Activated CD4-positive, alpha-beta T cell treated with anti-CD3 and anti-CD28 coated beads for 1 hour (primary cell): ENCODE measurements at places on chromosomes 2 and 18.

GRCh38 chr2:54267577-54267976 is 11.5 kb upstream of the TSPYL6 start:
- no peak for DNase-seq

DNA sequence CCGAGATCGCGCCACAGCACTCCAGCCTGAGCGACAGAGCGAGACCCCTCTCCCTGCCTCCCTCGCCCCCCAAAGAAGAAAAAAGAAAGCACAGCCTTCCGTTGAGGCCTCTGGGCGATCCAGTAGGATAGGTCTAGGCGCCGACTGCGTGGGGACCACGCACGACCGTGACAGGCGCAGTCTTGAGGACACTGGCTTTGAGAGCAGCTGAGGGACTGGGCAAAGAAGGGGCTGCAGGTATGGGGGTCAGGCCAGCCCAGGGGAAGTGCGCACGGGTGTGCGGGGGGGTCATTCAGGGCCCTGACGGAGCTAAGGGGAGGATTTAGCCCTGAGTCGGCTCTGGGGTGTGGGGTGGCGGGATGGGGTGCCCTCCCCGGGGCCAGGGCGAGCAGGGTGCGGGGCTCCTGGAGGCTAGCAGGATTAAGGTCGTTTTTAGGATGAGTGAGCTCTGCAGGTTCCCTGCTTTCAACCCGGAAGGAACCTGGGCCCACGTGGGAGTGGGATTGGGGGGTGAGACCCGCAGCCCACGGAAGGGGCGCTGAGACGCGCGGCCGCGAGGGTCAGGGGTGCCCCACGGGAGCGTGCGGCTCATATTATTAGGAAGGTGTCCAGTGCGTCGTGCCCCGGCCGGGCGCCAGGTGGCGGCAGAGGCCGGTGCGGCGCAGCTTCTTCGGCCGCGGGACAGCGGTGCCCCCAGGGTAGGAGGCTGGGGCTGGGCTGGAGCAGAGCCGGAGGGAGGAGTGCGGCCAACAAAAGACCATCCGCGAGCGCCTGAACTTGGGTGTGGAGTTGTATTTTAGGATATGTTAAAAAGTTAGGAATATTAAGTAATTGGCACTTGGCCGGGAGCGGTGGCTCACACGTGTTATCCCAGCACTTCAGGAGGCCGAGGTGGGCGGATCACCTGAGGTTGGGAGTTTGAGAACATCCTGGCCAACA is 20.5 kb upstream of the ZNF236 start:
- DNase-seq: peak; percentile 16

GRCh38 chr18:9435041-9435440 is 40.3 kb upstream of the RALBP1 start:
- no peak for DNase-seq

GRCh38 chr2:25844089-25844488 is 34.2 kb downstream of the ASXL2 start:
- no peak for DNase-seq

DNA sequence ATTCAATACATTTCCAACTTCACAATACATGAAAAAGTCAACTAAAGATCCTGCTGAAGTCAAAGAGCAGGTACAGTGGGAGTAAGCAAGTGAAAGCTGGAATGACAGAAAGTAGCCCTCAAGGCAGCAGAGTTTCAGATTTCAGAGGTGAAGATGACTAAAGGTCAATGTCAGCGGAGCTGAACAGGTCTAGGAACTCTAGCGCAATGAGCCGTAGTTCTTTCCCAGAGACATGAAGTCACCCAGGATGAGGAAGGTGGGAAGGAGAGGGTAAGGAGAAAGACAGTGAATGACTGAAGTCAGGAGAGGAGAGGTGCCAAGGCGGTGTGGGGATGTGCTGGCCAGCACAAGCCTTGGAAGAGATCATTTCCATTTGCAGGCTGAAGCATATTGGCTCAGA is 28.1 kb downstream of the PTPN2 start:
- DNase-seq: no peak

- no peak for DNase-seq
Observed at GRCh38 chr2:5725072-5725471, 32.9 kb downstream of the SOX11 start.

GRCh38 chr2:56534321-56534720 is 350.5 kb downstream of the CCDC85A start:
- DNase-seq: no peak

GRCh38 chr2:150895968-150896367 is 365.7 kb downstream of the RBM43 start:
- no peak for DNase-seq

DNA sequence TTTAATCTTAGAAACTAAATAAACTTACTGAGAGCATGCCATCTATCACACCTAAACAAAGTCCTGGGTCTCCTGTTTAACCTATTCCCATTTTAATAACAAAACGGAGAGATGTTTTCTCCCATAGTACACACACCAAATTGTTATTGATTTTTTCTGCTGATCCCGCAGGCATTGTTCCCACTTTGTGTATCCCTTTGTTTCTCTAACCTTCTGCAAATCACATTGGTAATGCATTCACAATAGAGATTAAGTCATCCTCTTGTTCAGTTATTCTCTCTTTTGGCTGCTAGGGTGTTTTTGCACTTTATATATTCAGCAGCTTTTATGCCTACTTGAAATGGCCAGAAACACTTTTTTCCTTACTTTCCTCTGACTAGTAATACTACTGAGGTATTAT is 1071.9 kb upstream of the CDH2 start:
- DNase-seq: no peak

GRCh38 chr2:26503231-26503880 is 25.4 kb upstream of the OTOF start:
- DNase-seq: peak; percentile 68

- DNase-seq: no peak
Observed at GRCh38 chr2:186734957-186735734, 41.3 kb downstream of the FAM171B start.

- no peak for DNase-seq
Observed at GRCh38 chr2:213065583-213066442, 85.6 kb downstream of the IKZF2 start.

DNA sequence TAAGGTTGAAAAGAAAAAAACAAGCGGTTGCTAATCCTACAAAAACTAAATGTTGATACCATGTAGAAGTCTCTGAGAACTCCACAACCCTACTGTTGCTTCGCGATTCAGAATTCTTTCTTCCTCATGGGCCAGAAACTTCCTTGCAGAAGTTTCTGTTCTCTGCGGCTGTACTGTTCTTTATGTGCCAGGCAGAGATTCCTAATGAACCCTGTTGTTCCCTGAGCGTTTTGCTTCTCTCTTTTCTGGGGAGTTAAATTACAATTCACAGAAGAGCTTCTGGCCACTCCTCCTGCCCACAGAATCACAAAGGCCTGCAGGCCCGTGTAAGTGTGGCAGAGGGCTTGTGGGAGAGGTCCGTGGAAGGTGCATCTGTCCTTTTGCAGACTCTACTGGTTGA is 1.8 kb upstream of the THNSL2 start:
- no peak for DNase-seq

- DNase-seq: no peak
Observed at GRCh38 chr2:127004893-127005600, 101.9 kb downstream of the BIN1 start.

DNA sequence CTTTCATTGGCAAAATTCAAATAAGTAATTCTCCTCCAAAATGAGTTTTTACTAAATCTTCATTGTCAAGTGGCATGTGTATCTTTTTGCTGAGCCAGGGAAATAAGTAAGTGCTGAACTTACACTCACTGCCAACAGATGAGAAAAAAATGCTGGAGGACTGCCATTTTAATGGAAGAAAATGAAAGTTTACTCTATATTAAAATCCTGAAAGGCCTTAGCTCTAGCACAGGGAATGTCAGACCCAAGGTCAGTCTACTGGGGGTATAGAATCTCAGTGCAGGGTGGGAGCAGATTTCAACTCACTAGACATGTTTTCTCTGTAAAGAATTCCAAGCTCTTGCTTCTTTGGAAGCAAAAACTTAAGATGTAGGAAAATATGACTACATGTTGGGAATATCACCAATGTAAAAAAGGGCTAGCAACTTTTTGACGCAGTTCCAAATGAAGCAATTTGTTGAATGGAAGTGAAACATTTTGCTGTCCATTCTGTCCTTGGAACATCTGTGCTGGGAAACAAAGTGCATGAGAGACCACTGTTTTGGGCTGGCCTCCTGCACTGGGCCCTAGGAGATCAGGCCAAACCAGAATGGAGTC is 127.0 kb downstream of the ST6GAL2 start:
- no peak for DNase-seq
